Adrenal gland (tissue), 19 donors: ENCODE measurements at places on chromosomes 7 and 10. TPM values are rescaled to one million over a fixed set of nuclear protein-coding genes. Genes with fewer than 3 reads are reported as not detected.

GRCh38 chr7:27186668-27187474 is 1.8 kb upstream of the HOXA11 start:
- no peak for DNase-seq
- H3K27ac ChIP-seq: no peak overlapping the region
- no peak overlapping the region for H3K4me3 ChIP-seq
- peaks cover 10% of the 10 kb centered on the region for H3K4me1 ChIP-seq
- H3K27me3 ChIP-seq: peaks cover 100% of the 10 kb centered on the region

GRCh38 chr7:53111031-53111430 is 75.6 kb downstream of the POM121L12 start:
- H3K4me1 ChIP-seq: no peaks in the 10 kb centered on the region
- H3K4me3 ChIP-seq: no peak overlapping the region
- H3K27ac ChIP-seq: no peak overlapping the region

GRCh38 chr7:116185450-116185849 is 24.9 kb upstream of the TES start:
- no peak overlapping the region for H3K27ac ChIP-seq
- H3K36me3 ChIP-seq: no peaks in the 10 kb centered on the region
- H3K4me1 ChIP-seq: no peaks in the 10 kb centered on the region
- no peaks in the 10 kb centered on the region for H3K27me3 ChIP-seq

DNA sequence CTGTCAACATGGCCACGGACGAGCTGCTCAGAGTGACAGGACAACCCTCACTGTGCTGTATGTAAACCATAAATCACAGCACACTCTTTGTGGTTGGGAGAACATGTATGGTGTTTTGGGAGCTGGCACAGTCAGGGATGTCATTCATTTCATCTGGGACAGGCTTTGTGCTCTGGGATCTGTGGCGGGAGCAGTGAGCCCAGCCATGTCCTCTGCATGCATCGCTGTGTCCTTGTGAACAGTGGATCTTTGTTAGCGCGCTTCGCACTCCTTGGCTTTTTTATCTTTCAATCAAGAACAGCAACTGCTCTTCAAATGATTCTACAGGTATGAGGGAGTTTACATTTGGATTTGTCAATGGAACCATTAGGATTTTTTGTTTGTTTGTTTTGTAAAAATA is 7.1 kb downstream of the CCM2 start:
- DNase-seq: no peak
- H3K36me3 ChIP-seq: no peaks in the 10 kb centered on the region
- H3K27me3 ChIP-seq: no peaks in the 10 kb centered on the region
- H3K27ac ChIP-seq: no peak overlapping the region
- no peak overlapping the region for H3K4me3 ChIP-seq

DNA sequence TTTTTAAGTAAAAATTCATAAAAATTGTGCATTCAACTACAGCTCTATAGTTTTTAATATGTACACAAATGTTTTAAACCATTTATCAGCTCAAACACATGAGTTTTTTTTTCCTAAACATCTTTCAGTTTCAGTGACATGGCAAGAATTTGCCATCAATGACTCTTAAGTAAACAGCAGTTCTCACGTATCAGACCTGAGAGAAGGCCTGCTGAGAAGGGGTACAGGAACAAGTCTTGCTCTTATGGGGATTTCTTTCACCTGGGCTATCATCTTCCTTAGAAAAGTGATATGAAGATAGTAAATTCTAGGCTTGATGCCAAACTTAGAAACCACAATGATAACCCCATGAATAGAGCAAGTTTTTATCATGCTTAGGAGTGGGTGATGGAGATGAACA is 467.8 kb downstream of the ARL4A start:
- DNase-seq: no peak
- no peaks in the 10 kb centered on the region for H3K27me3 ChIP-seq
- H3K27ac ChIP-seq: no peak overlapping the region
- no peaks in the 10 kb centered on the region for H3K4me1 ChIP-seq
- H3K36me3 ChIP-seq: no peaks in the 10 kb centered on the region

The KIAA1549 gene
- total RNA-seq: 3.6 TPM

The ARHGAP12 gene
- 29.3 TPM for total RNA-seq

The TRIM8 gene
- 73.1 TPM for total RNA-seq

The C10orf143 gene
- 3.1 TPM for total RNA-seq

The FOXI2 gene
- not detected for total RNA-seq

DNA sequence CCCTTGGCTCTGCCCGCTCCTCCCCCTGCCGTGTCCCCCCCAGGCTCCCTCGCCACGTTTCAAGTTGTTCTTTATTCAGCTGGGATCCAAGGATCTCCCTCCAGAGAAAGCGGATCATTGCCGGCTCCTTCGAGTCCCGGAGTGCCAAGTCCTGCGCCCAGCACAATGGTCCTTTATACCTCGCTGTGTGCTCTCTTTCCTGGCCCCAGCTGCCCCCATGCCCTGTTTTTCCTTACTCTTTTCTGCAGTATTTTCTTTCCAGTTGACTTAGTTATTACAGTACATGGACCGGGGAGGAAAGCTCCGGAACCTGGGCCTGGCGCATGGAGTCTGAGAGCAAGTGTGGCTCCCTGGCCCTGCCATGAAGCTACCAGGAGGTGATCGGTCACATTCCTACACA is 88.1 kb upstream of the KMT2C start:
- no peak for DNase-seq
- no peak overlapping the region for H3K27ac ChIP-seq
- H3K36me3 ChIP-seq: no peaks in the 10 kb centered on the region
- H3K4me3 ChIP-seq: no peak overlapping the region

The RSBN1L gene
- 17.4 TPM for total RNA-seq
